Posterior vena cava (tissue), 2 donors: ENCODE measurements at places on chromosomes 2 and 18.
A peak's percentile ranks its signal among the peaks of the same experiment; 100 is the strongest.

- no peak for DNase-seq
Measured at GRCh38 chr18:21656402-21656801, 44.3 kb downstream of the SNRPD1 start.

GRCh38 chr2:219484343-219485200 lies 14.1 kb upstream of the GMPPA start:
- DNase-seq = no peak

DNA sequence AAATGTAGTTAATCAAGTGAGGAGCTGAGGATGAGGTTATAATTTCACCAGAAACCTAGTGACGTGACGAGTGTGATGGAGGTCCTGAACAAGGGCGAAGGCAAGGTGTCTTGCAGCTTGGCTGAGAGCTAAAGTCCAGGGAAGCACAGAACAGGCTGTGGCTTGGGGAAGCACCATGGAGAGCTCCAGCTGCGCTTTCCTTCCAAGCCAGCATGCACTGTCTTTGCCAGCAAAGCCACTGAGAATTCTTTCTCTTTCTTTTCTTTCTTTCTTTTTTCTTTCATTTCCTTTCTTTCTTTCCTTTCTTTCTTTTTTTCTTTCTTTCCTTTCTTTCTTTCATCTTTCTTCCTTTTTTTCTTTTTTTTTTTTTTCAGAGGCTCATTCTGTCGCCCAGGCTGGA lies 239.3 kb downstream of the FBXO15 start:
- DNase-seq = no peak

DNA sequence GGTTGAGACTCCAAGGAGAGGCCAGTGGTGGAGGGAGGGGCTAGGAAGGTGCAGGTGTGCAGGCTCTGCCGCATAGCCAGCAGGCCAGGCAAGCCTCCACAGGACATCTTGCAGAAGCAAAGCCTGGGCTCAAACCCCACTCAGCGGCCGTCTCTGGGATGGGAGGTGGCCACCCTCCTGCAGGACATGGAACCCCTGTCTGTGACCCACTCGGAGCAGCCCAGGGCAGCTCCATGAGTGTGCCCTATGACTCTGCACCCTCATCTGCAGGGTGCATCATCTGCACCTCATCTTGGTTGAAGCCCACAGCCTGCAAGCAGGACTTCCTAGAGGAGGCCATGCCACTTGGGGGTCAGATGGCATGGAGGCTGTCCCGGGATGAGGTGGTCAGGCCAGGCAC lies 46.3 kb downstream of the GPC1 start:
- peak; percentile 40 for DNase-seq

DNA sequence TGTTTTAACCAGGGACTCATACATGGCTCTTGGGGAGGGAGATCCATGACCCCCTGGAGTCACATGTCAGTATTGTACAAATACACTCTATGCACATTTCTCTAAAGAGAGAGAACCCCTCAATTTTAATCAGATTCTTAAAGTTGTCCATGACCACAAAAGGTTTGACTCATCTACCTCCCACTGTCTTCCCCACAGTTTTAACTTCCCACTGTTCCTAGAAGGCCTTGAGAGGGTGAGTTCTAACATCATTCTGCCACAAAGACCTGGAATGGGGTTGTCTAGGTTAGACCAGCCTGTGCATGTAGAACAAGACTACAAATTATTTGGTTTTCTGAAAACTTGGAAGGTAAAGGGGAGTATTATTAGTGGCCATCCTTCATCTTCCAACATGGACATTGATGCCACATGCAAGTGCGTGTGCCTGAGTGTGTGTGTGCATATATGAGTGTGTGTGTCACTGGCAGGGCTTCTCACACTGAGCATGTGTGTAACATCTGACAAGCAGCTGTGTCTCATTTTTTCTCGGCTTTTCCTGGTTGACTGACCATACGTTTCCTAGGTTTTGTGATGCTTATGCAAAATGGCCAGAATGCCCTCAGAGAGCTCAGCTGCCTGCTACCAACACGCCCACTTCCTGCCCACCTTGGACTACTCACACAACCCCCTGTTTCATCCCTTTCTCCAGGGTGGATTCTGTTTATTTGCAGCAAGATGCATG lies 94.6 kb upstream of the LGALSL start:
- DNase-seq = no peak

GRCh38 chr2:105502625-105503334 lies 103.9 kb upstream of the FHL2 start:
- no peak for DNase-seq

- DNase-seq = no peak
Measured at GRCh38 chr18:38221476-38222100, 656.0 kb upstream of the CELF4 start.

- no peak for DNase-seq
Measured at GRCh38 chr18:46013484-46014189, 46.5 kb upstream of the EPG5 start.

- DNase-seq = peak; percentile 89
Measured at GRCh38 chr2:12169721-12170120, 423.3 kb downstream of the LPIN1 start.

DNA sequence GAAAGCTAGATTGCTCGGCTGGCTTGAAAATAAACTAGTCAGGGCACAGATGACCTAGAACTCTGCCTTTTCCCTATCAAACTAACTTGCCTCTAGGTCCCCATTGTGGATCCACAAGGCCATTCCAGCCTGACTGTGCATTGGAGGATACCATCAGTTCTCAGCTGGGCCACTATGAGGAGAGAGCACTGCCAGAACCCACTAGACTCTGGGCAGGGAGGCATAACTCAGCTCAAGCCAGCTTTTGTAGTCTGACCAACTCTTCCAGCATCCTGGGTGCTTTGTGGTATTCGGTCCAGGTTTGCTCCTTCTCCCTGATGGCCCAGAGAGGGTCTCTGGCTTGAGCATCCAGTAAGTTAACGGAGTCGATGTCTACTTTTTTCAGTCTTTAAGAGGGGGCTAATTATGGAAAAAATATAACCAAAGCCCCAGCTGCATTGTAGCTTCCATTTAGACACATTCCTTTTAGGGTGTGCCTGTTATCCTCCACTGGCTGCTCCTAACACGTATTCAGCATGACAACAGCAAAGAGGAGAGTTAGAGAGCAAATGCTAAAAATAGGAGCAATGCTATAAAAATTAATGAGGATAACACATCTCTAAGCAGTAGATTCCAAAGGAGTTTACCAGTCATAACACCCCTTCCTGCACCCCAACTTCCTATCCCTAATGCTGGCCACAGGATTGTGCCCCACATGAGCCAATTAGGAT lies 15.2 kb downstream of the GKN2 start:
- DNase-seq = no peak

DNA sequence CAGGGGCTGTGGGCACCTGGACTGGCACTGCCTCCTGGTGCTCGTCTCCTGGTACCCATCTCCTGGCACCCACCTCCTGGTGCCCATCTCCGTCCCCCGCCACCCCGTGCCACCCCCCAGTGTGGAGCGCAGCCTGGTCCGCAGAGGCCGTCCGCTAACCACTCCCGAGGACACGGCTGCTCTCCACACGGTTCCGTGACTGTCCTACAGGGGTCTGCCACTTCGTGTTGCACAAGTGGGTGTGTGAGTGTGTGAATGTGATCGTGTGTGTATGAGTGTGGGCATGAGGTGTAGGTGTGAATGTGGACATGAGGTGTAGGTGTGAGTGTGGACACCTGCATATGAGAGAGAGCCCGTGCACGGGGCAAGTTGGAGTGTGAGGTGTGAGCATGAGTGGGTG lies 119.4 kb upstream of the HS6ST1 start:
- no peak for DNase-seq

- DNase-seq = no peak
Measured at GRCh38 chr2:172462373-172462848, 35.0 kb downstream of the ITGA6 start.

DNA sequence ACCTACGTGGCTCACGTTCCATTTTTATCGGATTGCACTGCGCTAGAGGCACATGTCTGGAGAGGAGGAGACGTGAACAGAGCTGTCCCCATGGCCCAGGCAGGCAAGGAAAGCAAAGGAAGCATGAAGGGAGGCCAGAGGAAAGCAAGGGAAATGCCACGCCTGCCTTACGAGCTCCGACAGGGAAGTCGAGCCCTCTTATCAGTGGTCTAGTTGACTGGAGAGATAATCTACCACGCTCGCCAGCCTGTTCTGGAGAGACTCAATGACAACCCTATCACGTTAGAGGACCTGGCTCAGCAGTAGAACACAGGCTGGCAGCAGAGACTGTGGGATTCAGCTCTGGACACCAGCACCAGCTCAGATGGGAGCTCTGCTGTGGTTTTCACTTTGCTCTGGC lies 202.6 kb upstream of the ID2 start:
- DNase-seq = no peak

- DNase-seq = no peak
Measured at GRCh38 chr18:37309059-37309458, 256.5 kb downstream of the CELF4 start.

DNA sequence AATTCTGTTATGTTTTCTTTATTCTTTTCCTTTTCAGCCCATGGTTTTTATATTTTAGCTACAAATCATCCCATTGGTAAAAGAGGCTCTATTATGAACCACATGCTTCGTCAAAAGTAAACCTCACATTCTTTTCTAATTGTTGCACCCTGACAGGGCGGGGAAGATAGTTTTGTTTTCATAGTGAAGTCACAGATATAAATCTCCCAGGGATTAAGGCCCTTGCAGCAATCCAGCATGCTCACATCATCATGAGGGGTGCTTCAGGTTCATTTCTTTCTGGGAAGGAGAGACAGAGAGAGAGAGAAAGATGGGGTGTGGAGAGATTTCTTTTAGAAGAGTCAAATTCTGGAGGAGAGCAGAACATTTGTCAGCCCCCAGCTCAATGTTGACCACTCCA lies 124.5 kb upstream of the CDC42EP3 start:
- DNase-seq = no peak

- DNase-seq = no peak
Measured at GRCh38 chr2:19866771-19867170, 35.0 kb downstream of the TTC32 start.

GRCh38 chr2:69741575-69742321 lies at the start of gene ANXA4:
TSS of gene ANXA4 (plus strand) at chr2:69742134. CDS start at chr2:69781566, 39,432 bp downstream.
- peak; percentile 94 for DNase-seq

GRCh38 chr18:54860941-54861340 lies 32.7 kb downstream of the RAB27B start:
- DNase-seq = no peak

DNA sequence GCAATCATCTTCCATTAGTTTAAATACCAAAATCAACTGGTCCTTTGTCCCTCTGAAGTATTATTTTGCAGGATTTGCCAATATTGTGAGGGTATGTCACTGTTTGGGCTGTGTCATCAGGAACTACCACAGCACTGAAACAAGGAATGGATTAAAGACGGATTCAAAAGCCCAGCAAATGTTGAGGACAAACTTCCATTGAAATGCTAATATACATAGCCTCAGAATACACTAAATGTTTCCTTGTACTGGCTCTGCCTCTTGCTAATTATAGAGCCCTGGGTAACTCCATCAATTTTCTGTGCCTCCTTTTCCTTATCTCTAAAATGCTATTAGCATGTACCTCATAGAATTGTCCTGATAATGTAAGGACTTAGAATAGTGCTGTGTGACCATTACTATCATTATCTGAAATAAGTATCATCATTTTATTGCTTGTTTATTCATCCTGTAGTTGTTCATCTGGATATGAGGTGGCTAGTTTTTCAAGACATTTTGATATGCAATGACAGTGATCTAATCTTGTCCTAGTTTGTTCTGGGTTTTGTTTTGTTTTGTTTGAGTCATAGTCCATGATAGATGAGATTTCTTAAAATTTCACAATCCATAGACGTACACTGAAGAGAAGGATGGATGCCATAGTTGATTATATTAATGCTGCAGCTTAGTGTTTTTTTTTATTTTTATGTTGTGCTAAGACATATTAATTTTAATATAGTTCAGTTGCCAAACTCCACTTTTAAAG lies 333.4 kb upstream of the KCNH7 start:
- no peak for DNase-seq

DNA sequence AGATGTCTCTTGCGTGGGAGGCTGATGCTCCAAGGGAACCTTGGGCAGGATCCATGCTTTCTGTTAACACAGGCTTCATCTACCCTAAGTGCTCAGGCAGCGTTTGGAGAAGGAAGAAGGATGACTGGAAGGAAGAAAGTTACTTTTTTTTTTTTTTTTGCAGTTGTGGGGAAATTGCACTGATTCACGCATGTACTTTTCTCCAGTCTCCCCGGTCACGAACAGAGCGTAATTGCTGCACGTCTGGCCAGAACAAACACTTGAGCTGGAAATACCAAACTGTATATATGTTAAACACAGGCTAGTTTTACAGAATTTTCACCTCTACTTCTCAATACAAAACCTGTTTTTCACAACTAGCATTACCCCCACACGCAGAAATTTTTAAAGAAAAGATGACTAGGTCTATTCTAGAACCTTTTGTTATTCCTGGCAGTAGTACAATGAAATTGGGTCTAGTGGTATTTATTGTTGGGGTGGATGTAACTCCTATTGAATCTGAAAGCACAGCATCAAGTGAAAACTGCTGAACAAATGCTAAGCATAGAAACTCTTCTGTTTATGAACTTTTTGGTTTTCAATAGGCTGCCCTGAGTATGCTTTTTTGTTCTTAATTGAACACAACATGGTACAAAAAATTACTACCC lies 9.3 kb upstream of the SCYGR5 start:
- no peak for DNase-seq

DNA sequence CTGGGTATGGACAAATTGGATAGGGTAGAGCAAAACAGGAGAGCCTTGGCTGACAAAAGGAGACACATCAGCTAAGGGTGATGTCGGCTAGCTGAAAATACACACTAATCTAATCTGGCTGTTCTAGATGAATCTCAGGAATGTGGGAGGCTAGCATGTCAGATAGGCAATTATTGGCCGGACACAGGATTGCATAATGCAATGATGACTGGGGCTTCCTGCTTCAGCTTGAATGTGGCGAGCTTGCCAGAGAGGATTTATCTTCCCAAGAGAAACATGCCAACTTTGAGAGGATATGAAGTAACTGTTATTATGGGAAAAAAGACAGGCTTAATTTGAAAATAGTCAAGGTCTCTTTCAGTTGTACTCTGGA lies 102.4 kb downstream of the TRIB2 start:
- DNase-seq = no peak

GRCh38 chr2:182767578-182767977 lies 51.5 kb downstream of the DNAJC10 start:
- no peak for DNase-seq

- DNase-seq = no peak
Measured at GRCh38 chr2:226227341-226227740, 572.3 kb downstream of the IRS1 start.

DNA sequence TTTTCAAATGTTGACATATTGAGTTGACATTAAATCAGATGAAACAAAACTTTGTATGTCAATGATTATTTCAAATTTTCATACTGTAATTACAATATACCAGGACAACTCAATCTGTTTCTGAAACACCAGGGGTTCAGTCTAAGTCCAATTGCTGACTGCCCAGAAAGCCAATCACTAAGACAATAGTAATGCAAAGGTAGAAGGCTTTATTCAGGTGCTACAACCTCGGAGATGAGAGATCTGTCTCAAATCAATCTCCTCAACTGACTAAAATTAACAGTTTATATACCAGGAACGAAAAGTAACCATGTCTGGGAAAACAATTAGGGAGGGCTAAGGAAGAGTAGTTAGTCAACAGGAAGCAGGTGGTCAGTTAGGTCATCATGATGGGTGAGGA lies 1400.4 kb downstream of the SUCLG1 start:
- no peak for DNase-seq
